ENCODE measurements at places on chromosomes 7 and 10.

GRCh38 chr10:23371073-23371472, 26.5 kb upstream of the C10orf67 start:
- DNase-seq = no peak

GRCh38 chr10:110498982-110499795, 1.5 kb downstream of the DUSP5 start:
- DNase-seq = peak; percentile 72

- DNase-seq = no peak
Measured at GRCh38 chr10:95260397-95260881, 30.4 kb downstream of the PDLIM1 start.

GRCh38 chr7:101664436-101664835, 35.3 kb upstream of the MYL10 start:
- no peak for DNase-seq

DNA sequence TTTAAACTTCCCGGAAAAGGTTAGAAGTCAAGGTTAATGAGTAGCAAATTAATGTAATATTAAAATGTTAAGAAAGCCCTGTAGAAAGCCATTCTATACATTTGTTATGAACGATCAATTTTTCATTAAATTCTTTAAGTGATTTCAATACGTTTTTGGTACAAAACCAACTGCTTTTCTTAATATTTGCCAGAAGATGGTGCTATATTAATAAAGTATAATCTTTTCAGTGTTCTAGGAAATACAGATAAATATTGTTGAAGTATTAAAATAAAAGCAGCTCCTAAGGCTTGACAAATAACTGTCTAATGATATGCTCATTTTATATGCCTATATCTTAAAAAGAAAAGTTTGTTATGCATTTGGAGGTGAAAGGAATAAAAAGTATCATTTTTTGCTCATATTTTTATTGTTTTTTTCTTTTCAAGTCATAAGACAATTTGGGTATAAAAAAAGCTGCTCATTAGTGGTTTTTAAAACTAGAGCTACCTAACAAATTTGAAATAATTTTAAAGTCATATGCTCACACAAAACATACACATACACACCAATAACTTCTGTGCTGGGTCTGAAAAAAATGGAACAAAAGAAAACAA, 130.3 kb upstream of the POT1 start:
- DNase-seq = no peak

DNA sequence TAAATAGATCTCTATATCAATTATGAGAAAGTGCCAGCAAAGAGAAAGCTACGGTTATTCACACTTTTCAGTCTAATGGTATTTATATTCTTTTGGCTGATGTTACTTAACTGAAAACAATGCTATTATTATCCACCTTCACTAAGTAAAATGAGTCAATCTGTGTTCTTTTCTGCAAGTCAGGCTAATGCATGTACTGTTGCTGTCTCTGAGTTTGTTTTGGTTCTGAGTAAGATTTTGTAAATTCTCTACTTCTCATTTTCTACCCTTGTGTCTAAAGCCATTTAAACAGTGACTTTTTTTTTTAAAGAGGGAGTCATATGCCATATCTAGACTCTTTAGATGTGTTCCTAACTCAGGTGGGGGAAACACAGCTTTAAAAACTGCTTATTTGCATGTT, 7.5 kb downstream of the VWC2 start:
- no peak for DNase-seq

- no peak for DNase-seq
Measured at GRCh38 chr10:107434854-107435253, 270.3 kb upstream of the SORCS1 start.

DNA sequence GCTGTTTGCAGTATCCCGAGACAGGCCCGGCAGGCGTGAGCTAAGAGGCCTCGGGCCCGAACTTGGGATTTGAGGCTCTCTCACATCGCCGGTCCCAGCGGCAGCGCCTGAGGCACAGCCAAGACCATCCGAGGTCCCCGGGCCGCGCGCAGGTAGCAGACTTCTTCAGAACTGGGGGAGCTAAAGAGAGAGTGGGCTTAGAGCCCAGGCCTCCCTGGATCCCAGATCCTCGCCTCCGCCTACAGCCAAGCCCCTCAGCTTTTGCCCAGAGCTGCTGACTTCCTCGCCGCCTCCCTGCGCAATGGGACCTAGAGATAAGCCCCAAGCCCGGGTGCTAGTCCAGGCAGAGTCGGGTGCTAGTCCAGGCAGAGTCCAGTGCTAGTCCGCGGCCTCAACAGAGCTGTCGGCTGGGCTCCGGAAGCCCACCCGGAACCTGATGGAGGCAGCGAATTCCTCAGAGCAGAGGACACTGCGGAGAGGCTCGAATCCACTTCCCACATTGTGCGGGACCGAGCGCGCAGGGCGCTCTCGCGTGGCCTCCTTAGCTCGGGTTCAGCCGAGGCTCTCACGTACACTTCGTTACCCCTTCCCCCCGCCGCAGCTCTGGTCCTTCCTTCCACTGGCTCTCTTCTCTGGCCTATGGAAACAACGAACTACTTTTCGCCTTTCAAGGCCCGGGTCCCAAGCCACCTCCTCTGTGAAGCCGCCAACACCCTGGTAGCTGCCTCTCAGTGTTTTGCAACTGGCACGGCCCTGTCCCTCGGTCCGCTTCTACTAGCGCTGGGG, 5.8 kb downstream of the LBX1 start:
- DNase-seq = no peak

- DNase-seq = no peak
Measured at GRCh38 chr10:103672345-103672744, 178.8 kb downstream of the NEURL1 start.

DNA sequence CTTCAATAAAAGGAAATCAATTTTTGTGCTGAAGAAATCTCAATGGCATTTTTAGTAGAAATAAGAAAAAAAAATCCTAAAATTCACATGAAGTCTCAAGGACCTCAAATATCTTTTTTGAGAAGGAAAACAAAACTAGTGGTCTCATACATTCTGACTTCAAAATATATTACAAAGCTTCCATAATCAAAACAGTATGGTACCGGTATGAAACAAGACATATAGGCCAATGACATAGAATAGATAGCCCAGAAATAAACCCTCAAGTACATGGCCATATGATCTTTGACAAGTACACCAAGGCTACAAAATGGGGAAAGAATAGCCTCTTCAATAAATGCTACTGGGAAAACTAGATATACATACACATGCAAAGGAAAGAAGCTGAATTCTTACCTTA, 131.8 kb upstream of the GPR22 start:
- no peak for DNase-seq

GRCh38 chr7:119167431-119167830, 942.9 kb downstream of the ANKRD7 start:
- no peak for DNase-seq

GRCh38 chr10:16769331-16769730, 47.9 kb downstream of the RSU1 start:
- DNase-seq = no peak

GRCh38 chr7:12674053-12674452, 13.4 kb upstream of the ARL4A start:
- DNase-seq = no peak

GRCh38 chr7:32891043-32891799, at the start of gene KBTBD2:
TSS of gene KBTBD2 (minus strand) at chr7:32891760. CDS start at chr7:32879604, 12,156 bp downstream.
- DNase-seq = no peak

DNA sequence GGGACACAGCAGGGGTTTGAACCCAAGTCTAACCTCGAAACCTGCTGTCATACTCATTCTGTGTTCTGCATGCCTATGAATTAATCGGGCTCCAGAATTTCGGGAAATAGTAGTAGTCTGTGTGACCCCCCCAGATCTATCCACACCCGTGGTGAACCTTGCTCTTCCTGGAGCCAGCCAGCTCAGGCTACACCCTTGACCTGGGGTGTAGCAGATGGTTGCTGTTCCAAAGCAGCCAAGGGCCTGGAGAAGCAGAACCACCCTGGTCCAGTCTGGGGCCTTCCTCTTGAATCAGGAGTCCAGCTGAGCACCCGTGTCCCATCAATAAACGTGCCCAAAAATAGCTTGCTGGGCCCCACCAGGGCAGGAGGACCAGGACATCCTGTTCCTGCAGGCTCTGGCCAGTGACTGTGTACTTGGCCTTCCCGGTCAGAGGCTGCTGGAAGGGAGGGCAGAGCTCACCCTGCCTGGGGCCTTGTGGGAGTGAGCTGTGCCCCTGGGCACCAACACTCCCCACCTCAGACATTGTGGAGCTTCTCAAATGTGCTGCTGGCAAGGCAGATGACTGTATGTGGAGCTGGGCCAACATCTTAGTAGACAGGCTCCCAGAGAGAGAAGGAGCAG, 101.2 kb upstream of the ZNF716 start:
- DNase-seq = no peak

DNA sequence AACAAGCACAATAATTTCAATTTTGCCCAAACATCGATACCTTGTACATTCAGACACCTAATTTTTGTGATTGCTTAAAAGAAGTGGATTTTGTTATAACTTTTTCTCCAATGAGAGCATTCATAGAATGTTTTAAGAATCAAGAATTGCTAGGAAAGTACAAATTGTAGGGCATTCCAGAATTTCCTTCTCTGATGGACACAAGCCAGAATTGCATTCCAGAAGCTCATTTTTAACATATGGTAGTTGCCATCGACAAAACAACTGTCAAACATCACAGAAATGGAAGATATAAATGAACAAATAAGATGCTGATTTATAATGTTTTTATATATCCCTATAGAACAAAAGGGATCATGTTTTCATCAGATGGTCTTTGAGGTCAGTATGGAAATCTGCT, 258.4 kb upstream of the NPVF start:
- DNase-seq = no peak

- DNase-seq = no peak
Measured at GRCh38 chr10:127441350-127442219, 107.5 kb upstream of the NPS start.

GRCh38 chr10:104807581-104808310, 166.7 kb downstream of the SORCS3 start:
- DNase-seq = no peak

DNA sequence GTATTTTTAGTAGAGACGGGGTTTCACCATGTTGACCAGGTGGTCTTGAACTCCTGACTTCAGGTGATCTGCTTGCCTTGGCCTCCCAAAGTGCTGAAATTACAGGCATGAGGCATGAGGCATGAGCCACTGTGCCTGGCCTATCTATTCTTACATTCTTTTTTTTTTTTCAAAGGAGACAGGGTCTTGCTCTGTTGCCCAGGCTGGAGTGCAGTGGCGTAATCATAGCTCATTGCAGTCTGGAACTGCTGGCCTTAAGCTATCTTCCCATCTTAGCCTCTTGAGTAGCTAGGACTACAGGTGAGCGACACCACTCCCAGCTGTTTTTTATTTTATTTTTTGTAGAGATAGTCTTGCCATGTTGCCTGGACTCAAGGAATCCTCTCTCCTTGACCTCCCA, 20.5 kb downstream of the RSBN1L start:
- DNase-seq = no peak

GRCh38 chr7:47578579-47579270, 3.2 kb downstream of the TNS3 start:
- no peak for DNase-seq

- DNase-seq = no peak
Measured at GRCh38 chr7:141362580-141363435, 188.4 kb upstream of the AGK start.

- DNase-seq = no peak
Measured at GRCh38 chr10:126397156-126397555, 8.9 kb upstream of the ADAM12 start.

- no peak for DNase-seq
Measured at GRCh38 chr10:125264091-125264490, 103.7 kb upstream of the CTBP2 start.

DNA sequence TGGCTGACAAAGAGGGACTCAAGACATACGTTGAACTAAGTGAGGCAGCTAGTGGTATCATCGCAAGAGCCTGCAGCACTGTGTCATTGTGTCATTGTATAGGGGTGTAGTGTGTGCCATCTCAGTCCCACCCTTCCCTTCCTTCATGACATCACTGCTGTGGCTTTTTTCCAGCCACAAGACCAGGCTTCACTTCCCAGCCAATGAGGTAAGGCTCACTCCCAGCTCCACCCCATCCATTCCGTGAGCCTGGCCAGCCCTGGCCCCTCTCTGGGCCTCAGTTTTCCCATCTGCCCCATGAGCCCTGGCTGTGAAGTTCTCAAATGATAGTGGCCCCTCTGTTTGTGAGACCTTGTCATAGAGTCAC, 134.3 kb upstream of the ZMIZ1 start:
- DNase-seq = no peak

DNA sequence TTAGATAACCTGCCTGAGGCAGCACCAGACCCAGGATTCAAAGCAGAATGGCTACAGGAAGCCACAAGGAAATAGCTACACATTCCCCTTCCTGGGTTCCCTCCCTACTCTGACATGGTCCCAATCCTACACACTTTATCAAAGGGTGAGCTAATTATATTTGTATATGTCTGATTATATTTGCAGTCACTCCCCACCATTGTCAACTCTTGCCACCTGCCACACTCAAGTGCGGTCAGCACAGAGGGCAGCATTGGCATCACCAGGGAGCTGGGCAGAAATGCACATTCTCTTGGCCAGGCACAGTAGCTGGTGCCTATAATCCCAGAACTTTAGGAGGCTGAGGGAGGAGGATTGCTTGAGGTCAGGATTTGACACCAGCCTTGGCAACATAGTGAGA, 114.1 kb upstream of the PDLIM1 start:
- DNase-seq = no peak

- no peak for DNase-seq
Measured at GRCh38 chr7:74178632-74179031, 4.5 kb downstream of the EIF4H start.

- DNase-seq = no peak
Measured at GRCh38 chr10:124943301-124944092, 1.6 kb downstream of the ZRANB1 start.

DNA sequence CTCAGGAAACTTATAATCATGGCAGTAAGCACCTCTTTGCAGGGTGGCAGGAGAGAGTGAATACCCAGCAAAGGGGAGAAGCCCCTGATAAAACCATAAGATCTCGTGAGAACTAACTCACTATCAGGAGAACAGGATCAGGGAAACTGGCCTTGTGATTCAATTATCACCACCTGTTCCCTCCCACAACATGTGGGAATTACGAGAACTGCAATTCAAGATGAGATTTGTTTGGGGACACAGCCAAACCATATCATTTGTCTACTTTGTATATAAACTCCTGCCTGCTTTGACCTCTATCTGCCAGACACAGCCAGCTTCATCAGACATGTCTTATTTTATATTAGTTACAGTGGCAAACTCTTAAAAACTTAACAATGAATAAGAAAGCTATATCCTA, 50.4 kb downstream of the ARMC3 start:
- DNase-seq = no peak

GRCh38 chr10:844552-844951, 87.0 kb downstream of the LARP4B start:
- DNase-seq = no peak

- no peak for DNase-seq
Measured at GRCh38 chr7:17681965-17682364, 258.3 kb downstream of the SNX13 start.

All from GM12878 (cell line).